Prostate gland (tissue), 2 donors: ENCODE measurements at places on chromosomes 12 and 14. TPM values are rescaled to one million over a fixed set of nuclear protein-coding genes. Genes with fewer than 3 reads are reported as not detected.

The LAG3 gene
- total RNA-seq: 13.1 TPM

The MMP19 gene
- total RNA-seq: 0.46 TPM

The BDKRB2 gene
- 1.2 TPM for total RNA-seq

The OR2AP1 gene
- not detected for total RNA-seq

GRCh38 chr14:22370084-22370847 lies 218.8 kb downstream of the DAD1 start:
- no peak overlapping the region for H3K27ac ChIP-seq
- no peaks in the 10 kb centered on the region for H3K27me3 ChIP-seq
- H3K36me3 ChIP-seq: no peaks in the 10 kb centered on the region
- no peak overlapping the region for H3K4me3 ChIP-seq

DNA sequence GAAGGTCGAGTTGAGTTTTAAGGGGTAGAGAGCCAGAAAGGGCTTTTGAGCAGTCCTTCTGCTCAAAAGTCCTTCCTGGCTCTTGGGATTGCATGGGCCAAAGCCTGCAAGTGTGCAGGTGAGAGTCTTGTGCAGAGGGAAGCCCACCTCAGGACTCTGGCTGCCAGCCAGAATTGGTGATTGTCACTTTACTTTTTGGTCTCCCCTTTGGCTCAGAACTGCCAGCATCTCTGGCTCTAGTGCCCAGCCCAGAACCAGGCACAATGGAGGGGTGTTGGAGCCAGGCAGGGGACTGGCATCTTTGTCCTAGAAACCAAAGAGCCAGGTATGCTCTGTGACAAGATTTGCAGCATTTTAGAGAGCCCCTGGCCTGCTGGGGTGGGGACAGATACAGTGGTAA lies 23.5 kb downstream of the FAM222A start:
- H3K27ac ChIP-seq: no peak overlapping the region
- no peak overlapping the region for H3K4me3 ChIP-seq
- no peak for DNase-seq

DNA sequence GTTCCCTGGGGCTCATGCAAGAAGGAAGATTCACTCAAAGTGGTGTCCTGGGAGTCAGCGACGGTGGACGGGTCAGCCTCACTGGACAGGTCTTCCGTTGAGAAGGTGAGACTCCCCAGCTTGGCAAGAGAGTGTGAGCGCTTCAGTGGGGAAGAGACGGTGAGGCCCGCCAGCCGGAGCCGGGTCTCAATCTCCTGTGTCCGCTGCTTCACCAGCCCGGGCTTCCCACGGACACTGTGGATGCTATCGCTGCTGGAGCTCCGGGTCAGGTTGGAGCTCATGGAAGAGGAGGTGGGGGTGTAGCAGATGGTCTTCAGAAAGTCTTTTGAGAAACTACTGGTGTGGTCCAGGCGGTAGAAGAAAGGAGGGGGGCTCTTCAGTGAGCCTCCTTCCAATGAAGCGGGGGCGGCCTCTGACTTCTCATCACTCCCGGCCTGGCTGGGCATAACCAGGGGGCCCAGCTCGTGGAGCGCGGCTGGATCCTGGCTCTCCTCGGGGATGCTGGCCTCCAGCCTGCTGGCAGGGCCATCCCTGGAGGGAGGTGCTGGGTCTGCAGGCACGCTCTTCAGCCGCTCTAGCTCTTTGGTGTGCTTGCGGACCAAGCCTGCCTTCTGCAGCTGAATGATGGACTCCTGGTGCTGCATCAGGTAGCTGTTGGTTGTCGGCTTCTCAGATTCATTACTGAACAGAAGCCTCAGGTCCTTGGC lies 56.9 kb upstream of the CORO1C start:
- no peak overlapping the region for H3K27ac ChIP-seq
- no peaks in the 10 kb centered on the region for H3K4me1 ChIP-seq
- no peaks in the 10 kb centered on the region for H3K27me3 ChIP-seq
- H3K36me3 ChIP-seq: no peaks in the 10 kb centered on the region

GRCh38 chr14:33857650-33858049 lies 93.2 kb downstream of the EGLN3 start:
- DNase-seq: no peak
- H3K4me1 ChIP-seq: no peaks in the 10 kb centered on the region
- no peak overlapping the region for H3K4me3 ChIP-seq
